SHP77 (cell line): ENCODE measurements at places on chromosomes 6 and 20.

GRCh38 chr20:1499528-1500420, 8.6 kb upstream of the SIRPB2 start:
- DNase-seq: no peak

DNA sequence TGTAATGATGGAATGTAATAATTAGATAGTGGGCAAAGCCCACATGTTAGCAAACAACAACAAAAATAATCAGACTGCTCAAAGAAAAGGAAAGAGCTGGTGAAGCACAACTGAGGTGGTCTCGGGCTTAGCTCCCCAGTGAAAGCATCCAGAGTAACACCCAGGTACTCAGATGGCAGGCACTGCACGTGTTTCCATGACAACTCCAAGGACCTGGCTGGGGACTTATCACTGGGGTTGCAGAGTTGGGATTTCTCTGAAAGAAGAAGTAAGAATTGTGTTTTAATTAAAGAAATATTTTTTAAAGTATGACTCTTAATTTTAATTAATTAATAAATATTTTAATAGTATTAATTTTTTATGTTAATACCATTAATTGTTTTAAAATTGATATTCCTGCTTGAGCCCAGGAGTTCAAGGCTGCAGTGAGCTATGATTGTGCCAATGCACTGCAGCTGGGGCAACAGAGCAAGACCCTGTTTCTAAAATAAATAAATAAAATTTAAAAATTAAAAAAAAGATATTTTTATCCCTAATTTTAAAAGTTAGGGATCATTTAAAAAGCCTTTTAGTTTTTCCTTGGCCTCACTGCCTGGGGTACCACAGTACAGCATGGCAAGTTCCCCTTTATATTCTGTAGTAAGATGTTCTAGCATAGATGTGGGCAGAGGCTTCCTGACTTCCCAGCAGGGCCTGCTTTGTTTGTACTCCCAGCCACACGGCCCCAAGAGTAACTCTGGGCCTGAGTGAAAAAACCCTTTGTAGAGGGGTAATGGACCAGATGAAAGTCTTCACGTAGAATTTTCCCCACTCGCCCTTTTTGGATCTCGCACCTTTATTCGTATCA, 42.2 kb upstream of the UST start:
- DNase-seq: no peak

GRCh38 chr6:81145506-81145905, 607.0 kb downstream of the TENT5A start:
- no peak for DNase-seq

DNA sequence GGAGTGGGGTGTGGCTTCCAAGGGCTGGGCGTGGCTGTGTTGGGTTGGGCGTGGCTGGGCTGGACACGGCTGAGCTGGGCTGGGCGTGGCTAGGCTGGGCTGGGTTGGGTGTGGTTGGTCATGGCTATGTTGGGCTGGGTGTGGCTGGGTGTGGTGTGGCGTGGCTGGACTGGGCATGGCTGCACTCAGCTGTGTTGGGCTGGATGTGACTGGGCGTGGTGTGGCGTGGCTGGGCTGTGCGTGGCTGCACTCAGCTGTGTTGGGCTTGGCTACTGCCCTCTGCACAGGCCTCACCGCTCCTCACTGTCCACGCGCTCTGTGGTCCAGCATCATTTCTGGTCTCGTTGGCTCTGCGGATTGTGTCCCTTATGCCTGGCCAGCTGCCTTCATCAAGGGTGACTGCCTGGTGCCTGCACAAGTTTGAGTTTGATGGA, 43.5 kb upstream of the SLCO4A1 start:
- no peak for DNase-seq

GRCh38 chr6:7680393-7681075, 45.4 kb upstream of the BMP6 start:
- no peak for DNase-seq

DNA sequence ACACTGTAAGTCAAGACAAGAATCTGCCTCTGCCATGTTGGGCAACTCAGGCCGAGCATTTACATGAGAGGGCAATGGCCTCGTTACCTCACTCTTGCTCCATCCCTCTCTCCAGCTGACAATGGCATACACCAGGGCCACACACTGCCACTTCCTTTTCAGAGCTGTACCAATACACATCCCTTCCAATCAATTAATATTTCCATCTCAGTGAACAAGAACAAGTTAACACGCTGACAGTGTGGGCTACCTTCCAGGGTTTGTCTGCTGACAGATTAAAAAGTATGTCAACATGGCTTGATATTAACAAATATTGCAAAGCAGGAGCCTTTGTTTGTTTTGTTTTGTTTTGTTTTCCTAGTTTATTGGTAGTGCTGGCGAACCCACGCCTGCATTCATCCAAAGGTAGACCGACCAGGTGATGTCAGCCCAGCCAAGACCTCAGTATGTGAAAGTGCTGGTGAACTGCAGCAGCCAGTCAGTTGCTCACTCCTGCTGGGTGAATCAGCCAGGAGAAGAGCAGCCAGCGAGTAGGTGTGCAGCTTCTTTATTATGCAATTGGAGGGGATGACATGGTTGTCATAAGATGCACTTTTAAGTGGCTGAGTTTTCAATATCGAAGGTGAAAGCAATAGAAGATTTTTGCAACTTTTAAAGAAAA, 487.3 kb upstream of the JARID2 start:
- DNase-seq: no peak

GRCh38 chr6:169174516-169175359, 78.9 kb downstream of the THBS2 start:
- no peak for DNase-seq

GRCh38 chr20:32484225-32484957, 100.7 kb downstream of the NOL4L start:
- DNase-seq: peak; percentile 7

DNA sequence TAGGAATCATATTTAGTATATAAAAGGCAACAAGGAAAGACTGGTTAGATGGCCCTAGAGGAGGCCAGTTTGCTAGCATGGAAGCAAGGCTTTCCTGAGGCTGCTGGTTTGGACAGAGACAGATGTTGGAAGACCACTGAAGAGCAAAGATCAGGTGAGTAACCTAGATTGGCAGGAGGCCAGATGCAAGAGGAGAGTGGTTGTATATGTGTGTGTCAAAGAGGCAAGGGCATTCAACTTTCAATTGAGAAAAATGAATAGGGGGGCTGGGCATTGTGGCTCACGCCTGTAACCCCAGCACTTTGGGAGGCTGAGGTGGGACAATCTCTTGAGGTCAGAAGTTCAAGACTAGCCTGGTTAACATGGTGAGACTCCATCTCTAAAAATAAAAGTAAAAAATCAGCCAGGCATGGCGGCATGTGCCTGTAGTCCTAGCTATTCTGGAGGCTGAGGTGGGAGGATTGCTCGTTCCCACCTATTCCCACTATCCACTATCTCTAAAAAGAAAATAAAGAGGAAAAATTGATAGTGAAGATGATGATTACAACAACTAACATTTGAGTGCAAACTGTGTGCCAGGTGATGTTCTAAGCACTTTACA, 79.8 kb downstream of the PRDM1 start:
- DNase-seq: no peak

- peak; percentile 44 for DNase-seq
These were observed 38.5 kb downstream of the TPD52L1 start for GRCh38 chr6:125191916-125192609.

DNA sequence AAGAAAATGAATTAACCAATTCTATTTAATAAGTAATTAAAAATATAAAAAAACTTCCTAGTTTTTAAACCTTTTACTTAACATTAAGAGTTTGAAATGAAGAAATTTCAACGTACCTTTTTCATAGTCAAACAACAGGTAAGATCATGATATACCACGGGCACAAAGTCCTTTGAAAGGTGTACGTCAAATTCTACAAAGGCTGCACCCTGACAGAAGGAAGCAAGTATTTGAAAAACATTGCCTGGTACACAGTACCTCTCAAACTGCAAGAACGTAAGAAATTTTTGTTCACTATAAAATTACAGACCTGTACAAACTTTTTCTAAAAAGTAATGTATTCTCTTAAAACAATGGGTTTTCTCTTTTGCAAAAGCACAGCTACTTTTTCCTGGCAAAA, 180.2 kb upstream of the SHLD1 start:
- no peak for DNase-seq

DNA sequence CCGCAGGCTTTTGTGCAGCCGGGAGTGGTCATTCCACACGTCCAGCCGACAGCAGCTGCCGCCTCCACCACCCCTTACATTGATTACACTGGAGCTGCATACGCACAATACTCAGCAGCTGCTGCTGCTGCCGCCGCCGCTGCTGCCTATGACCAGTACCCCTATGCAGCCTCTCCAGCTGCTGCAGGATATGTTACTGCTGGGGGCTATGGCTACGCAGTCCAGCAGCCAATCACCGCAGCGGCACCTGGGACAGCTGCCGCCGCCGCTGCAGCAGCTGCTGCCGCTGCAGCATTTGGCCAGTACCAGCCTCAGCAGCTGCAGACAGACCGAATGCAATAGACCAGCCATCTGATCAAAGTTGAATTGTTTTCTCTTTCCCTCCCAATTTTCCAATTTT, 10.6 kb downstream of the RBM24 start:
- DNase-seq: peak; percentile 52

DNA sequence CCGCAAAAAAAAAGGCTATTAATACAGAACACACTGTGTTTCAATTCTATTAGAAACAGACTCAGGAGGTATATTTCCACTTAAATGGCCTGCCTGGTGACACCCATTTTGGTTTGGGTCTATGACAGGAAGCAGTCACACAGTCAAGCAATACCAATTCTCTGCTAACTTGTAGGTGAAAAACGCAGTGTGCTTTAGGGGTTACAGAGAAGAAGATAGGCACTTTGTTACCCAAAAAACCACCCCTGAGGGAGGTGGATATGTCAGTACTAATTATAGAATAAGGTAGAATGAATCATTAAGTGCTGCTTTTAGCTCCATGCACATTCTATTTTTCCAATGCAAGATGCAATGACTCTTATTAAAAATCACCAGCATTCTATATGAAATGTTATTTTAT, 53.8 kb downstream of the DNAAF9 start:
- no peak for DNase-seq

- DNase-seq: no peak
These were observed 1064.6 kb upstream of the EYS start for GRCh38 chr6:66771626-66772025.

- no peak for DNase-seq
These were observed 4.3 kb downstream of the OR2J3 start for GRCh38 chr6:29112135-29112534.

GRCh38 chr20:54649511-54649962, 174.1 kb downstream of the DOK5 start:
- DNase-seq: peak; percentile 79

GRCh38 chr20:34894723-34895122, 18.3 kb downstream of the ACSS2 start:
- no peak for DNase-seq
